ENCODE measurements at places on chromosomes 7 and 10.

DNA sequence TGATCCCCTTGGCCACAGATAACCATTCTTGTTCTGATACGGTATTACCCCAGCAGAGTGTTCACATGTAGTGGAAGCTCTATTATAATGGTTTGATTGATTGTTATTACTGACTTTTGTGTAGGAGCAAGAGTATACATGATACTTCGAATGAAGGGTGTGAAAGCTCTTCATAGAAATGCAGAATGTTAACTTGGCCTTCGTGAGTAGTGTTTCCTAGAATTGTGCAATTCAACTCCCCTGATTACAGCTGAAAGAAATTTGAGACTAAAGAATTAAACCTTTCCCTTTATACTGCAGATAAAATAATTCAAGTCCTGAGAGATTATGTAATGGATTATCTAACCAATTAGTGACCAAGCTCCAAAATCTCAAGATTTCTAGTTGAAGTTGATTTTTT lies 38.2 kb downstream of the MKLN1 start:
- DNase-seq, result no peak

- no peak for DNase-seq
These were observed 155.9 kb upstream of the ASAH2 start for GRCh38 chr10:50407076-50407801.

DNA sequence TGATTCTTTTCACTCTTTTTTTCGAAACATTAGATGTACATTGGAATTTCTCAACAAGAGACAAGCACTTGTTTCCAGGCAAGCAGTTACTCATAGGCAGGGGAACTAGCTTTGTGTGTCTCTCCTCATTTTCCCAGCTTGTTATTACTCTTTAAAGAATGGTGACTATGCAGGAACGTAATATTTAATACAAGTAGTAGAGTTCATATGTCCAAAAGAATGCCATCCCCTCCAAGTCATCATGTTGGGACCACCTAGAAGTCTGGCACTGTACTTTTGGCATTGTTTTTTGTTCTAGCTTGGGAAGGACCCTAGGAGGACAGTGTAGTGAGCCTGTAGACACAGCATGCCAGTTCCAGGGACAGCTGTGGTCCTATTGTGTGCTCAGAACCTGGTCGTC lies 650.7 kb downstream of the INHBA start:
- no peak for DNase-seq

GRCh38 chr7:31767686-31768358 lies 80.8 kb downstream of the PPP1R17 start:
- no peak for DNase-seq

GRCh38 chr10:32239769-32240168 lies 107.2 kb downstream of the EPC1 start:
- DNase-seq, result no peak

GRCh38 chr10:72104472-72105097 lies 16.2 kb upstream of the SPOCK2 start:
- DNase-seq, result no peak

DNA sequence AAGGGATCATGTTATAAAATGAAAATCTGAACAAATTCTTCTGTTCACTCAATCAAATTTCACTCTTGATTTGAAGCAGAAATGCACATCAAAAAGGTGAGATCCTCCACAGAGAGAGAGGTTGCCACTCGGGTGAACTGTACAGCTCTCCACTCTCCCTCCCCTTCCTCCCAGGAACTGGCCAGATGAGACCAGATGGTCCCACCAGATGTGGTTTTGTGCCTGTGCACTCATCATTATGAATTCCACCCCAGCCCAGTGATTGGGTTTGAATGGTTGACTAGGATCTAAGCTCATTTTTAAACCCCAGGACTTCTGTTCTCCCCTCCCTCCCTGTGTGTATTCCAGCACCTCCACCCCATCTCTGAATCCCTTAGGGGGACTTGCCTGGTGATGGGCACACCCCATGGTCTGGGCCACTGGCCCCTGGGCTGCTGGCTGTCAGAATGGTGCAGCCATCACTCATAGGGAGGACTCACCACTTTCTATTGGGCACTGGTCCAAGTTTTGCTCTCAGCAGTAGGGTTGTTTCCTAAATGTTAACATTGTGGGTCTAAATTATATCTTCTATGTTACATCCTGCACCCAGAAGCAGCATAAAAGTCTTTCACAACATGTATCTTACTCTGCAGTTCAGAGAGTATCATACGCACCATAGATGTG lies 393.1 kb downstream of the TNS3 start:
- DNase-seq, result no peak

DNA sequence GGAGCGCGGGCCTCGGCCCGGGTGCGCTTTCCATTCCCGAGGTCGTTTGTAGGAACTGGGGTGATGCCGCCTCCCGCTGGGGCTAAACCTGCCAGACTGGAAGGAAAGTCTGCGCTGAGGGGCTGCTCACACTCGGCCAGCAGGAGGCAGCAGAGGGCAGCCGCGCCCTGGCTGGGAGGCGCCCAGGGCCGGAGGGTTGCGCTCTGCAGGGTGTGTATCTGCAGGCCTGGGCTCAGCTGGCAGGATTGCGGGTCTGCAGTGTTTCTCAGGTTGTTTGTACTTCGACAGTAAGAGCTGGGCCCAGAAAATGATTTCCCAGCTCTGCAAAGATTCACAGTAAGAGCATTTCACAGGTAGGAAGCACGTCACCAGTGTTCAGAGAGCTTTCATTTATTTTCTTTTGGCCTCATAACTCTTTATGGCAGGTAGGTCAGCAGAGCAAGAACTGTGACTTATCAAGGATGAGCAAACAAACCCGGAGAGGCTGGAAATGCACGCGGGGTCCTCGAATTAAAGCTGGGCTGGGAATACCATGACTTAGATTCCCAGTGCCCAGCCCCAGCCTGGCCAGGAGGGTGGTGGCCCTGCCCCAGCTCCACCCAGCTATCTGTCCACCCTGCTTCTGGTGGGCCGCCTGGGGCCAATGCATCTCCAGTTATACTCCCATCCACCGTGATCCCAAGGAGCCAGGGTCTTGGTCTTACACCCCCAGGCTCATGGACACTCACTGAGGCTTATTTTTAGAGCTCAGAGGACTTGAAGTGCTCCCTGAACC lies 15.2 kb upstream of the PPP2R2D start:
- DNase-seq, result peak; percentile 69

DNA sequence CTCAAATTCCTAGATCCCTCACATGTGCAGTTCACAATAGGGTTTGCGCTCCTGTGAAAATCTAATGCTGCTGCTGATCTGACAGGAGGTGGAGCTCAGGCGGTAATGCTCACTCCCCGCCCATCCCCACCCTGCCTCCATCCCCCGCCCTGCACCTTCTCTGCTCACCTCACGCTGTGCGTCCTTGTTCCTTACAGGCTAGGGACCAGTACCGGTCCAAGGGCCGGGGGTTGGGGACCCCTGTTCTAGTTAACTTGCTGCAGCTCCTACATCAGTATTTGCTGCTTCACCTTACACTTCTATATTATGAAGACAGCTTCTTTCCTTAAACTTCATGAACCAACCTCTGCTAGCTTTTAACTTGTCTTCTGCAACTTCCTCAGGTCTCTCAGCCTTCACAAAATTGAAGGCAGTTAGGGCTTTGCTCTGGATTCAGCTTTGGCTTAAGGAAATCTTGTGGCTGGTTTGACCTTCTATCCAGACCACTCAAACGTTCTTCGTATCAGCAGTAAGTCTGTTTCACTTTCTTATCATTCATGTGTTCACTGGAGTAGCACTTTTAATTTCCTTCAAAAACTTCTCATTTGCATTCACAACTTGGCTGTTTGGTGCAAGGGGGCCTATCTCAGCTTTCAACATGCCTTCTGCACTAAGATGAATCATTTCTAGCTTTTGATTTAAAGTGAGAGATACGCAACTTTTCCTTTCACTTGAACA lies 1.7 kb upstream of the TNKS2 start:
- peak; percentile 18 for DNase-seq

GRCh38 chr7:143882020-143882603 lies 19.9 kb downstream of the TCAF1 start:
- no peak for DNase-seq

DNA sequence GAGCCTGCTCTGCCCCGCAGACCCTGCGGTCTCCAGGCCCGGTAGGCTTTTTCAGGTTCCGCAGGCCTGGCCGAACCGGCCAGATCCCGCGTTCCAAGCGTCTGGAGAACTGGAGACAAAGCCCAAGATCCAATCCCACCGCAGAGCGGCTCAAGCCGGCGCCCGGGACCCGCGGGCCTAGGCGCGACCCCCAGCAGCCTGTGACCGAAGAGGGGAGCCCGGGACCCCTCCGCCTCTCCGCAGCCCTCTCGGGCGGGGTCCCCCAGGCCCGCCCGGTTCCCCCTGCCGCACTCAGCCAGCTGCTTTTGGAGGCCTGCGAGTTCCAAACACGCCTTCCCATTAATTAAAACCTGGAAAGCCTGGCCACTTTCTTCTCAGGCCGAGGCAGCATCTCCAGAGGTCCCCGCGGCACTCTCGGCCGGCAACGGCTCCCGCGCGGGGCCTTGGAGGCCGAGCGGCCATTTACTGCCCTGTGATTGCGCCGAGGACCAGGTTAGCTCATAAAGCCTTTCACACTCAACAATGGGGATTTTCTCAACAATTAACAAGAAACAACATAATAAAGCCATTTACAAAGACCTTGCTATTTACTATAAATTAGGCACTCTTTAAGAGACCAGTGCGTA lies 16.7 kb downstream of the SKIDA1 start:
- DNase-seq, result no peak

- no peak for DNase-seq
These were observed 170.4 kb downstream of the ZNF438 start for GRCh38 chr10:30861221-30861620.

GRCh38 chr10:4215485-4215884 lies 430.5 kb upstream of the KLF6 start:
- DNase-seq, result no peak

- no peak for DNase-seq
These were observed 30.6 kb upstream of the GALNTL5 start for GRCh38 chr7:151925446-151926335.

DNA sequence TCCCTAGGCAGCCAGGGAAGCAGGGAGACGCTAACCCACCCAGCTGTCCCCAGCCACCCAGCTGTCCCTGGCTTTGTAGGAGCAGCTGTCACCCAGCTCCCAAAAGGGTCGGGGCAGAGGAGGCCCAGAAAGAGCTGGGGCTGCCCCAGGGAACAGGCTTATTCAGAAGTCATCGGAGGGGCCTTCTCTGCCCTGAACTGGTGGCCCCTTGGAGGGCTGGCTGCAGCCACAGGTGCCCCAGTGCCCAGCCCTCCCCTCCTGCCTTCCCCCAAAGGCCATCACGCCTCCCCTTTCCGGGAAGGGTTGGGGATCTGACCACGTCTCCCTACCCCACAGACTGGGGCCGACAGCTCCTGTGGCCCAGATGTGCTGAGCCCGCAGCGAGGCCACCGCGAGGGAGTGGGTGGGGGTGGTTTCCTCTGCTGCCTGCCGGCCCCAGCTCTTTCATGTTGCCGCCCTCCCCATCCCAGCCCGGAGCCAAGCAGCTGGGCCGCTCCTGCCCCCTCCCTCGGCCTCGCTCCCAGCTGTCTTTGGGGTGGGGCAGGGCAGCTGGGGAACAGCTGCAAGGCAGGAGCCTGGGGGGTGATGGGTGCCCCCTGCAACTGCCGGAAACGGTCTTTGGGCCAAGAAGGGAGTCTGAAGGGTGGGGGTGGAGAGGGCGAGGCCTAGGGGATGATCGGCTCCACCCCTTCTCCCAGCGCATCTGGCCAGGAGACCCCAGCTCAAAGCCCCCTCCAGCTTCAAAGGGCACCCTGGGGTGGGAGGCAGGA lies 16.8 kb downstream of the TRIM8 start:
- DNase-seq, result no peak

DNA sequence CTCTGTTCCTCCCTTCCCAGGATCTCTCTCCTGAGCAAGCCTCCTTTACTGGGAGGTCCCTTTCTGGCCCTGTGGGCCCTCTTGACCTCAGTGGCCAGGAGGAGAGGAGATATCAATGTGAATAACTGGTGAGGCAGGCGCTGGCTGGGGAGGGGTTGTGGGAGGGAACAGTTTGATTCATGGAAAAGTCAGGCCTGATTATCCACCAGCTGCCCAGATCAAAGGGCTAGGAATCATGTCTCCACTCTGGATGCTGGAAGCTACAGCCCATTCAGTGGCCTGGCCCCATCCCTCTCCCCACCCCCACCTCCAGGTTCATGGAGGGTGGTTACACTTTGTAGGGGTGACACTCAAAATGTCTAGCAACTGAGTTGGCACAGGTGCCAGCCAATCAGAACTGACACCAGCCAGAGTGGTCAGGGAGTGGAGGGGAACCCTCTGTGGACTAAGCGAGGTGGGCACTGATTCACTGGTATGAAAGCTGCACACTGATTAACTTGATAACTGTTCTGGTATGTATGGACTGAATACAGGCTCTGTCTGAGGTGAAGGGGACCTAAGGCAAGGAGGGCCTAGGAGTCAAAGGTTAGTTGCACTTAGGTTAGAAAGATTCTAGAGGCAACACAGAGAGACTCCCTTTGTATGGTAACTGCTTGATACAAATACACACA lies 4.8 kb downstream of the PRRT4 start:
- no peak for DNase-seq

DNA sequence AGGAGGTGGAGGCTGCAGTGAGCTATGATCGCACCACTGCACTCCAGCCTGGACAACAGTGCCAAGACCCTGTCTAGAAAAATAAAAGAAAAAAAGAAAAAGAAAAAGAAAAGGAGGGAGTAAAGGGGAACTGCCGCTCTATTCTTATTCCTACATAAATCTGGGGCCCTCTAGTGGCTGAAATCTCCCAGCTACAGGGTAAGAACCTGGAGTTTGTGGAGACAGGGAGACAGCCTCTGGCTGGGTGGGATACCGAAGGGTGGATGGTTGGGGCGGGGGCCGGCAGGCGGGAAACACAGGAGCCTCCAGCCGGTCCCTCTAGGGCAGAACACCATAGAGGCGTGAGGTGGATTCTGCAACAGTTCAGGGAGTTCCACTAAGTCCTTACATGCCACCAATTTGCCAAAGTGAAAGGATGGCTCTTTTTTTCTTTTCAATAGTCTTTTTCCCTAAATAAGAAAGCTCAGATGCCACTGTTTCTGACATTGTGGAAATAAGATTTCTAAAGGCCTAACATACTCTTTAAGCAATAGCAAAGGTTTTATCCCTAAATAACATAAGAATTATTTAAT lies 117.3 kb downstream of the SVIL start:
- DNase-seq, result no peak

All from stimulated activated CD4-positive, alpha-beta T cell treated with anti-CD3 and anti-CD28 coated beads, TNF-alpha, amount 100 ng/mL, for 4 hours (primary cell).